ENCODE measurements at places on chromosomes 3 and 15. TPM values are rescaled to one million over a fixed set of nuclear protein-coding genes. Genes with fewer than 3 reads are reported as not detected.

DNA sequence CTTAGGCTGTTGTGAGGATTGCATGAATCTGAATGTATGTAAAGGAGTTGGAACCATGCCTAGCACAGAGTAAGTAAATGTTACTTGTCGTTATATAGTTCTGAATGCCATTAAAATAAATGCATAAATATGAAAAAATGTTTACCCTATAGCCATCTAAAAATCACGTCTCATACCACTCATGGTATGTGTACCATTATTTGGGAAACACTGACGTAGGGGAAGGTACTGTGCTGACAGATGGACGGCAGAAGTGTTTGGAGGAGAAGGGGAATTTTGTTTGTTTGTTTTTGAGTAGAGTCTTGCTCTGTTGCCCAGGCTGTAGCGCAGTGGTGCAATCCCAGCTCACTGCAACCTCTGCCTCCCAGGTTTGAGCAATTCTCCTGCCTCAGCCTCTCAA lies 30.5 kb upstream of the PDZRN3 start:
- no peak for DNase-seq

SPATA12 gene
- 0.25 TPM for total RNA-seq

DNA sequence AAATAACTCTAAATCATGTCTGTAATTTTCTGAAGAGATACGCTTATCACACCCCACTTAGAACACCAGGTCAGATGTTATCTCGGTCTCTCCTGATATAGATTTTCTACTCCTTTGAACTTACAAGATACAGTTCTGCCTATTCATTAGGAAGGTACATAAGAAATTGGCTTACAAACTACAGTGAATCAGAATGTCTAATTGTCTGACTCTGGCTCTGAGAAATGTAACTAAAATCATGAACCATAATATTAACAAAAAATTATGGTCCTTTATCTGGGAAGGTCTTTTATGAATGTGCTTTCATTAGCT lies 235.2 kb downstream of the SUCLG2 start:
- no peak for DNase-seq

DNA sequence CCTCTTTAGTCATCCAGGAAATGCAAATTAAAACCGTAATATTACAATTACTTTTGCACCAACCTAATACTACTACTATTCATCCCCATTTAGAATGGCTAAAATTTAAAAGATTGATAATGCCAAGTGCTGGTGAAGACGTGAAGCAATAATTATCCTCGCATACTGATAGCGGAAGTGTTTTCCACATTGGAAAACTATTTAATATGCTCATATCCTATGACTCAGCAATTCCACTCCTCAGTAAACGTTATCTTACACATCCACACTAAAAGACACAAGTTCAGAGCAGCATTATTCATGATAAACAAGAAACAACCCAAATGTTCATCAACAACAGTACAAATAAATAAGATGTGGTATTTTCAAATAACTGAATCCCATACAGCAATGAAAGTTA lies 70.6 kb downstream of the VPS13C start:
- DNase-seq = peak; percentile 26

ZNF662 gene
- 1.0 TPM for total RNA-seq

- no peak for DNase-seq
These were observed 3.4 kb upstream of the TPM1 start for GRCh38 chr15:63038926-63039673.

DNA sequence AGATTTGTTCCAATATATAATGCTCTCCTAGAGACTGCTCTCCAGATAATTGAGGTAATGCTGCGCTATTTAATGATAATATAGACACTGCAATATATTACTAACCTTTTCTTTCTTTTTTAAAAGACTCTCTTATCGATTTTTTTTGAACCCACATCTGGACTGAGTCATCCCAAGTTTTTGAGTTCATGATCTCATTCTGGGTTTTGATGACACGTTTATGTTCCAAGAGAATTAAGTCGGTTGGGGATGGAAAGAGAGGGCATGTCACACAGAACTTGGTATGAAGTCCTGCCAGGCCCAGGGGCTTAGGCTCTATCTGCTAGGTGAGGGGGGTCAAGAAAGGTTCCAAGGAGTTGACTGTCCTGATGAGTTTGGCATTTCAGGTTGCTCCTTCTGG lies 431.1 kb downstream of the MFSD1 start:
- no peak for DNase-seq

FES gene
- 52.5 TPM for total RNA-seq

GRCh38 chr15:99212406-99212805 lies 37.0 kb downstream of the TTC23 start:
- peak; percentile 57 for DNase-seq

ARHGAP31 gene
- 26.9 TPM for total RNA-seq

GRCh38 chr3:45188719-45189659 lies 37.1 kb downstream of the TMEM158 start:
- no peak for DNase-seq

- DNase-seq = peak; percentile 55
These were observed 63.2 kb downstream of the HCN4 start for GRCh38 chr15:73305331-73306211.

DNA sequence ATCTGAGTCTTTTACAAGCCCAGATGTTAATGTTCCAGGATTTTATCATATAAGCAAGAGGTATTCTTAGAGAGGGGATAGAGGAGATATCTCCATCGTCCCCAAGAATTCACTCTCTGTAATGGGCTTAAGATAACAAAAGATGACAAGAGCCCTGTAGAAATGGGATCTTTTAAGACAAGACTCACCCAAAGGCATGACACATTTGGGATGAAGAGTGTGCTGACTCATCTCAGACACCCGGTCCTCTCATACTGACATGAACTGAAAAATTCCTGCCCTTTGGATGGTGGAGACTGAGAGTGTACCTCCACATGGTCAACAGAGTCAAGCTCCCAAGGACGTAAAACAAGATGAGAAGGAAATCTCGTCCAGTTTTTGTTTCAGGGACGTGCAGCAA lies 11.0 kb downstream of the LEKR1 start:
- DNase-seq = no peak

GRCh38 chr15:90809536-90809935 lies 58.9 kb upstream of the FURIN start:
- DNase-seq = no peak

GRCh38 chr15:89783111-89783860 lies 7.2 kb downstream of the MESP2 start:
- DNase-seq = no peak

ADAM10 gene
- 194 TPM for total RNA-seq

PRICKLE2 gene
- total RNA-seq = 2.8 TPM

SPRED1 gene
- 15.8 TPM for total RNA-seq

GRCh38 chr3:138336454-138336999 lies 6.9 kb upstream of the NME9 start:
- no peak for DNase-seq

ZNF106 gene
- total RNA-seq = 30.5 TPM

SLC6A11 gene
- not detected for total RNA-seq

Data from dermis microvascular lymphatic vessel endothelial cell (primary cell).